ENCODE measurements at places on chromosomes 5 and 9.

DNA sequence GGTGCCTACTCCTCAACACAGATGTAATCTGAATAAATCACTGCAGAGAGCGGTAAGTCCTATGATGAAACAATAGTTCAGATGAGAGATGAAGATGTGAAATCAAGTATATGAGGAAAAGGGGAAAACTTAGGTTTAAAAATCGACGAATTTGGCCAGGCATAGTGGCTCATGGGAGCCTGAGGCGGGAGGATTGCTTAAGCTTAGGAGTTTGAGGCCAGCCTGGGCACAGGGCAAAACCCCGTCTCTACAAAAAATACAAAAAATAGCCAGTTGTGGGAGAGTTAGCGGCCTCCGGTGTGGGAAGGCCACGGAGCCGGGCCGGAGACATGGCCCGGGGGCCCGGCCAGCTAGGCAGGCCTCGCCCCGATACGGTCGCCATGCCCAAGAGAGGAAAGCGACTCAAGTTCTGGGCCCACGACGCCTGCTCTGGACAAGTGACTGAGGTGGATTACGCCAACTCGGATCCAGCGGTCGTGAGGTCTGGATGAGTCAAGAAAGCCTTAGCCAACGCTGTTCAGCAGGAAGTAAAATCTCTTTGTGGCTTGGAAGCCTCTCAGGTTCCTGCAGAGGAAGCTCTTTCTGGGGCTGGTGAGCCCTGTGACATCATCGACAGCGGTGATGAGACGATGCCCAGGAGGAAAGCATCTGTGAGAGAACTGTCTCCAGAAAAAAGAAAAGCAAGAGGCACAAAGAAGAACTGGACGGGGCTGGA lies 62.8 kb upstream of the SUB1 start:
- no peak for DNase-seq

DNA sequence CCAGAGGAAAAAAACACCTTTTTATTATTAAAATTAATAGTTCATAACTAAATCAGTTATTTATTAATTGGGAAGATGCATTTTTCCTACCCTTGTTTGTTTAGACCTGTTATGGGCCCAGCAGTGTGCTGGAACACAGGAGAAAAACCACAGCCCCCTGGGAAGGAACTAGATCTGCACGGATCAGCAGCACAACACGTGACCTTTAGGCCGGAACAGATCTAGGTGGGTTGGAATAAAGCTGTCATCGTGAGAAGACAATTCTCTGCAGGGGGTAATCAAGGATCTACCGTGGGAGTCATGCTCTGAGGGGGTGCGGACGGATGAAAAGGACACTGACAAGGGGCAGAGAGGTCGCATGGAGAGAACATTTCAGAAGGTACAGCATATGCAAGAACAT lies 95.8 kb upstream of the SPATA31C2 start:
- DNase-seq = no peak

GRCh38 chr5:55699041-55699688 lies 13.0 kb downstream of the SLC38A9 start:
- no peak for DNase-seq

- no peak for DNase-seq
Observed at GRCh38 chr5:78644741-78645300, 3.8 kb downstream of the LHFPL2 start.

- no peak for DNase-seq
Observed at GRCh38 chr9:68678430-68678829, 26.6 kb upstream of the PIP5K1B start.

- DNase-seq = no peak
Observed at GRCh38 chr5:8383616-8384015, 514.7 kb downstream of the MTRR start.

- DNase-seq = no peak
Observed at GRCh38 chr5:96198356-96199058, 234.5 kb downstream of the PCSK1 start.

DNA sequence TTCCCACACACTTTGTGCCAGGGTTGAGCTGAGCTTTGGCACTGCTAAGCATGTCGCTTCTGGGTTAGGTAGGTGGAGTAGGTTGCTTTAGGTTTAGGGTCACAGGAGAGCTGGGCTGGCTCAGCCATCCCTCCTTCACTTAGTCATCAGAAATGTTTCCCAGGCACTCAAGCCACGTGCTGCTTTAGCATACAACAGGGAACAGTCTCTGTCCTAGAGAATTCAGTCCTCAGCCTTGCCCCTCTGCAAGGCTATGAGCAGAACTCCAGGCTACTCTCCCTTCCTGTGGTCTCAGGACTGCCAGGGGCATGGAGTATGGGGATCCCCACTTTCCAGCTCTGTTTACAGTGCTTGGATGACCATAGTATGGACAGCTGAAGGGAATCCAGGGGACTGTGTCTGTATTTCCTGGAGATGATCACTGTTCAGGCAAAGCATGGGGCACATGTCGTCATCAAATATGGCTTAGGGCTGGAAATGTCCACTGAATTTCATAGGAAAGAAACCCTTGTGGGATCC lies 7.5 kb upstream of the ANKRD33B start:
- no peak for DNase-seq

DNA sequence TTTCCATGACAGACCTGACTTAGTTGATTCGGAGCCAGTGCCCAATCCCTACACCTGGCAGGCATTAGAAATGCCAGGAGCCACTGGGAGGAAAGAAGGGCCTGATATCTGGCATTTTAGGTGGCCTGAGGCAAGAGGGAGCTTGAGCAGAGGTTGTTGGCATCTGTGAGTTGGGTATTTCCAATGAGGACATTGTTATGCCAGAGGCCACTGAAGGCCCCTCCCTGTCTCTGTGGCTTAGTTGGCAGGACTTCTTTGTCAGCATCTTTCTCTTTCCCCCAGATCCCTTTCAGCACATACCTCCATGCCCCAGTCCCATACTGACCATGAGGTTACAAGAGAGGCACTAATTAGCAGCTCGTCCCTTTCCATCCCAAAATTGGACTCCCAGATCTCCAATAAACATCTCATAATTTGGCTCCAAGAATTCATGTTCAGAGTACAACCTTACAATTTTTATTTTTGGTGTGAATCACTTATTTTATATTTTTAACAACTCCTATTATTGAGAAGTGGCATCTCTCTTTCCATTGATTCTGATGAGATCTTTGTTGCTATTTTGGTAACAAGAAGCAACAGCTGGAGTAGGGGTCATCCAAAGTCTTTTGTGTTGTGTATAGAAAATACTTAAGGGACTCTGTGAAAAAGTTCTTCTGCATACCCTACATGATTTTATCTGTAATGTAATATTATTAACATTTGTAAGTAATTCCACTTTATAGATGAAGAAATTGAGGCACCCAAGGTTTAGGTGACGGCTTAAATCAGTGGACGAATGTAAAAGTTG lies 68.6 kb upstream of the MAP3K1 start:
- no peak for DNase-seq

DNA sequence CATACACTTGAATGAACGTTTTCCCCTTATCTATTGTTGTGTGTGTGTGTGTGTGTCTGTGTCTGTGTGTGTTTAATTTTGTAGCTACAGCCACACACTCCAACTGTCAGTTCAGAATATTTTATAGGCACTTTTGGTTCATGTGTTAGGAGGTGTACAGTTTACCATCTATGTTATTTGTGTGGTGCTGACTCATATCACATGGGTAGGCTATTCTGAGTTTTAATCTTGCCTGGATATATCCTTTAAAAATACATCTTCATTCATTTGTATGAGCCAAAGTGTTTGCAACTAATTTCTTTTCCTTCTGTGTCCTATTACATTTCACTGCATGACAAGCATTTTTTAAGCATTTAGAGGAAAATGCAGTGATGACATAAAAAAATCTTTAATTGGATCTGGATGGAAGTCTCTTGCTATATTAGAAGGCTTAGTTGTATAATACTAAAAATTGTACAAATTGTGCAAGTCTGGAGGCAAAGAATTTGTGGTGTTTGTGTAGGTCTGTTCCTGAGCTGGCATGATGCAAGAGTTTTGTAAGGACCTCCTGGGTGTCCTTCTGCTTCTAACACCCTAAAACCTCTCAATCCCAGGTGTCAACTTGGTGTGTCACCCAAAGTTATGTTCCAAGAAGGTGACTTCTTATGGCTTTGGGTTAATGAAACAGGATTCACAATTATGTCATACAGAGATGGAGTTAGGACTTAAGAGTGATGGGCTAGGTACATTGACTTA lies 52.4 kb upstream of the HMHB1 start:
- DNase-seq = no peak

DNA sequence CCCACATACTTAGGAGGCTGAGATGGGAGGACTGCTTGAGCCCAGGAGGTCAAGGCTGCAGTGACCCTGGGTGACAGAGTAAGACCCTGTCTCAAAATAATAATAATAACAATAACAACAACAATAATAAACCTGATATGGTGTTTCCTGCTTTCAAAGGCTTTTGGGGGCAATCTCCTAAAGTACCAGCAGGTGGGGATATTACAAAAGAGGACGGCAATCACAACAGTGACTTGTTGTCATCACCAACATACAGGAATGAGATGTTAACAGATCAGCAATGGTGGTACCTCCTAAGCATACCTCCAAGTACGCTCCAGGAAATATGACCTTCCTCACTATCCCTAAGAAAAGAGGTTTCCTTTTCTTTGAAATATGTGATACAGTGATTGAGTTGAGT lies 91.1 kb upstream of the RNF180 start:
- DNase-seq = peak; percentile 6

DNA sequence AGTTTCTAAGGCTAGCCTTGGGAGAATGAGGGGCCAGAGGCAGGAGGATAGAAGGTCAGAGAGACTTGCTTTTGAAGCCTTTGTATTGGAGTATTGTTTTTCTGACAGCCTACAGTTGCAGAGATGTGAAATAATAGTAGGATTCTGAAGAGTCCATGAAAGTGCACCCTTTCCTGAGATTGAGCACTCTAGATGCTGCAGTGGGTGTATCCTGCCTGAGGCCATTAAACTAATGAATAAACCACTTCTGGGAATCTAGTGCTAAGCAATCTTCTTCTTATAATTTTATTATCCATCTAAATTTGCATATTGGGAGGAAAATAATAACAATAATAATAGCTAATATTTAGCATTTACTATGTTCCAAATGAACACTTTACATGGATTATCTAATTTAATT lies 19.3 kb upstream of the NNT start:
- no peak for DNase-seq

DNA sequence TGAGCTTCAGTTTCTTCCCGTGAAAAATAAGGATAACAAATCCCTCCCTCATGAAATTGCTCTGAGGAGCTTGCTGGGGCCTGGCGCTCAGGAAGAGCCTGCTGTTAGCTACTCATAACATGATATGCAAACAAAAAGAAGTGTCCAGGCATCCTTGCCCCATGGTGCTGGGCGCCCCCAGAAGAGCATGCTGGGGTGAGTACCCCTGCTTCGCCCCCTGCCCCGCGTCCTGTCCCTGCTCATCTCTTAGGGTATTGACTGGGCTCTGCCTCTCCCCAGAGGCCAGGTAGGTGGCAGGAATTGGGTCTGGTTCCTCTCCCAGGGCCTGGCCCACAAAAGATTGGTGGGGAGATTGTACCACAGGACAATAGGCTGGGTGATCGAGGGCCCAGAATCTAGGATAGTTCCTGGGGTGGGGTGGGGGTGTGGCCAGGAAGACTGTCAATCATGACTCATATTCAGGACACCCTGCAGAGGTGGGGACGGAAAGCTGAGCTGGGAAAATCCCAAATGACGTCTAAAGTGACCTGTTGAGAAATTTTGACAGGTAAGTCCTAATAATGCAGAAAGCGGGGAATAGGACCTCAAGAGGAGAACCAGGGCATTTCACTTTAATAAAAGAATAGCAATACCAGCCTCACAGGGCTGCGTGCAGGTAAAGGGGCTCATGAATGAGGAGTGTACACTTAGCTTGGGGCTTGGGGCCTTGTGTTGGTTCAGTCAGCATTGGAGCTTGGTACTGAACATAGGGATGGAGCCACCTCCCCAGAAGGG lies 8.9 kb downstream of the PITX1 start:
- DNase-seq = no peak

DNA sequence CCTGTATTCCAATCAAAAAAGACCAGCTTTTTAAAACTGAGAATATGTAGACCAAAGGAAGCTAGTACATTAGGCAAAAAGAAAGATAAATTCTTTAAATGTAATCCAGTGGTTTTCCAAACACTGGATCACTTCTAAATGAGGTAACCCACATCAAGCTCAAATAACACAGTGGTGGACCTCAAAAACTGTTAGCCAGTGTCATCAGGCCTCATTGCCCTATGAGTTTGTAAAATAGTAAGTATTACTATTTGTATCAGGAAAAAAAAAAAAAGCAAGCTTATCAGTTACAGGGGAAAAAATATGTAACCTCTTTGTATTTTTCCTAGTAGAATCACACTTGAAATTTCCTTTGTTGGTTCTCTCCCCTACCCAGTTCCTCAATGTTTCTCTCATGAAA lies 6.7 kb downstream of the MTX3 start:
- DNase-seq = no peak

- DNase-seq = no peak
Observed at GRCh38 chr9:115717298-115717697, 436.3 kb upstream of the PAPPA start.

GRCh38 chr9:98794802-98795201 lies 1.6 kb downstream of the ANKS6 start:
- no peak for DNase-seq

- DNase-seq = no peak
Observed at GRCh38 chr9:126617823-126618165, 4.1 kb downstream of the LMX1B start.
